ENCODE measurements at places on chromosomes 1 and 21.

GRCh38 chr1:37657620-37658412 is 23.1 kb upstream of the RSPO1 start:
- DNase-seq = no peak

GRCh38 chr1:54486907-54487306 is 61.1 kb upstream of the ACOT11 start:
- no peak for DNase-seq

DNA sequence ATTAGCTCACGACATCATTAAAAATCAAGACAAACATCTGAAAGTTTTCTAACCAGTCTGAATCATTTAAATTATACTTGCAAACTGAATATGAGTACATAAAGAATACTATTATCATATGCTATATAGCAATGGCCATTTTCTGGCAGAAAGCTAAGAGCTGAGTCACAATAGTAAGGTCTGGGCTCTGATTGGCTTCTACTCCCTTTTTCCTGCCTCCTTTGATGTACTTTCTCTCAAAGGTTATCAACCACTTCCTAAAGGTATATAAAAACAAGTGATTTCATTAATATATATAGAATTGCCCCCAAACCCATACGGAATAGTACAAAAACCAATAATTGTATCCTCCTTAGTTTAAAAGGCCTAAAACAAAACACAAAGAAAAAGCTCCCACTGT is 7.0 kb downstream of the KCNA3 start:
- no peak for DNase-seq

GRCh38 chr21:39670701-39671100 is 58.0 kb downstream of the B3GALT5 start:
- no peak for DNase-seq

GRCh38 chr1:243758647-243759046 is 91.4 kb downstream of the AKT3 start:
- DNase-seq = no peak

DNA sequence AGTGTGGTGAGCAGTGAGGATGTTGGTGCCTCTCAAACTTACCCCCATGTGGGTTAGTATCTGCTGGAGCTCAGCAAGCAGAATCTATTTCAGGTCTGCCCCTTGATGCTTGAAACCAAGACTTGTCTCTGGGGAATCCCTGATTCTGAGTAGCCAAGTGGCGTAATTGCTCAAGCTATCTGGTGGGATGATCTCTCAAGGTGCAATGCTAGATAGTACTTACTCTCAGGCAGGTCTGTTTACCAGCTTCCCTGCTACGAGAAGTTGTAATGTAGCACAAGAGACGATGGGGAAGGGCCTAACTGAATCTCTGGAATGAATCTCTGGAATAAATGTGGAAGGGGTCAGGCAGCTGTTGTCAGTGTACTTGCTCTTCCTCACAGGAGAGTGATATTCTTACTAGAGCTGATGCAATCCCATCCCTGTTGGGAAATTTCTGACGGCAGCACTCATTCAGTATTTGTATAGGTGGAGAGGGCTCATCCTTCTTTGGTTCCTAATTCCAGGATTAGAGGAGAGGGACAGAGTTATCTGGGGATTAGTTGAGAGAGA is 65.4 kb downstream of the MACF1 start:
- no peak for DNase-seq

DNA sequence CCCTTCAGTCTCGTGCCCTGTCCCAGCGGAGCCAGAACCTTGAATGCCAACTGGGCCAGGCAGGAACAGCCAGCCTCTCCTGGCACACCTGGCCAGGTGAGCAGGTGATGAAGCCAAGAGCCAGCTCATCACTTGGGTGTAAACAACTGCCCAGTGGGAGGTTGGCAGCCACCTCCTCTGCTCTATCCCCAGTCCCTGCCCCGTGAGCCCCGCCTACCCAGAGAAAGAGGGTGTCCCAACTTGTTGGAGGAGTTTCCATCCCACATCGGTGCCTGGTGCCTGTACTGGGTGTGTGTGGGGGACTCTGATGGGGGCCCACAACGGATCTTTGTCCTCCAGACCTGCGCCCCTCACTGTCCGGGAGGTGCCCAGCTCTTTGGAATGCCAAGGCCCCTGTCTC is 17.8 kb upstream of the FAM131C start:
- DNase-seq = no peak

DNA sequence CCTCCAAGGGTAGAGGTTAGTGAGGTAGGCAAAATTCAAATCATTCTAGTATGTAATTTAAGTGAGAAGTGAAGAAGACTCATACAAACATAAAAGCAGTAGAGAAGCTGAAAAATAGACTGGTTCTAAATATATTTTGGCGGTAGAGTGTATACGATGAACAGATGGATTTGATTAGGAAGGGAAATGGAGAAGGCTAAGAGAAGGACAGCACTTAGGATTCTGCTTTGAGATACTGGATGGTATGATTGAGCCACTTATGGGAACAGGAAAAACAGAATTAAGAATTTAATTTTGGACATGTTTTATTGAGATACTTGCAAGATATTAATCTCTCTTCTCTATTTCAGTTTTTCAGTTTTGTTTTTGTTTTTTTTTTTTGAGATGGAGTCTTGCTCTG is 60.1 kb downstream of the EPB41 start:
- no peak for DNase-seq

DNA sequence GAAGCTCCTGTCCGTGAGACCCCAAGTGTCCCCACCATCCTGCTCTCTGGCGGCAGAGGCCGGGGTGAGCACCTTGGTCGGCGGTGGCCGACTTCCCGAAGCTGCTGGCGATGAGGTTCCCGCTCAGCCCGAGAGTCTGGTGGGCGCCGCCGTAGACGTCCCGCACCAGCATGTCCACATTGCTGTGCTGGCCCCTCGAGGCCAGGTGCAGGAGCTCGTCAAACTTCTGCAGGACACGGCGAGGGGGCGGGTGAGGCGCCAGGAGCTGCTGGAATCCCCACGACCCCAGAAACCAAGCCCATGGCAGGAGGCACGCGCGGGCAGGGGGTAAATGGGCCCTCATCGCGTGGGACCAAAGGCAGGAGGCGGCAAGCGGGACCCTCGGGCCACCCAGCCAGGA is 6.7 kb downstream of the PANK4 start:
- no peak for DNase-seq

- DNase-seq = no peak
These were observed 42.3 kb downstream of the DUSP10 start for GRCh38 chr1:221699577-221699976.

GRCh38 chr1:153371231-153371630 is 4.2 kb downstream of the S100A12 start:
- DNase-seq = no peak

DNA sequence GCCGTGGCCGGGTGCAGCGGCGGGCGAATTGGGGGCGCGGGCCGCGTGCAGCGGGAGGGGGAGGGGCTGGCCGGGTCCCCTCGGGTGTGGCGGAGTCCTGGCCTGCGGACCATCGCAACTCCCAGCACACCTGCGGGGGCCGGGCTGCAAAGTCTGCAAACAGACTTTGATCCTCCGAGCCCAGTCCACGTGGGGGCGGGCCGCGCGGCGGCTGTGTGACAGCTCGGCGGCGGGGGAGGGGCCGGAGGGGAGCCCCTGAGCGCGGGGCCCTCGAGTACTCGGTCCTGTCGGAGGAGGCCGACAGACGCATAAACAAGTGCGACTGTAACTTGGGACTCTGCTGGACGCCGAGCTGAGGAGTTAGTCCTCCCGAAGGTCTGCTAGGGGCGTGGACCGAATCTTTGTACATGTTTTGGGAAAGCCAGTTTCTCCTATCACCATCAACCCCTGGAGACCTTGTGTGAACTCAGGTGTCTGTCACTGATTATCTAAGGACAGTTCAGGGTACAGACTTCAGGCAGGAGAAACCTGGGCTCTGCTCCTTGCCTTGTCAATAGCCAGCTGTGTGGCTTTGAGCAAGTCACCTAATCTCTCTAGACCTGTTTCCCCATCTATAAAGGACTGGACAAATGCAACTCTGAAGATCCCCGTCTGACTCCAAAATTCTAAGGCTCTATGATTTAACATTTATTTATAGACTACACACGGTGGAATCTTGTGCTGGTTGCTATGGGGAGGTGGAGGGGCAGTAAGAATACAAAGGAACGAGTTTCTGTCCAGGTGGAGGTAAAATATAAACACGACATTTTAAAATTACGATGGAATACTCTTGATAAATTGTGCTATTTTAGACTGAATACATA is 710 bp upstream of the SLC30A1 start:
- no peak for DNase-seq

DNA sequence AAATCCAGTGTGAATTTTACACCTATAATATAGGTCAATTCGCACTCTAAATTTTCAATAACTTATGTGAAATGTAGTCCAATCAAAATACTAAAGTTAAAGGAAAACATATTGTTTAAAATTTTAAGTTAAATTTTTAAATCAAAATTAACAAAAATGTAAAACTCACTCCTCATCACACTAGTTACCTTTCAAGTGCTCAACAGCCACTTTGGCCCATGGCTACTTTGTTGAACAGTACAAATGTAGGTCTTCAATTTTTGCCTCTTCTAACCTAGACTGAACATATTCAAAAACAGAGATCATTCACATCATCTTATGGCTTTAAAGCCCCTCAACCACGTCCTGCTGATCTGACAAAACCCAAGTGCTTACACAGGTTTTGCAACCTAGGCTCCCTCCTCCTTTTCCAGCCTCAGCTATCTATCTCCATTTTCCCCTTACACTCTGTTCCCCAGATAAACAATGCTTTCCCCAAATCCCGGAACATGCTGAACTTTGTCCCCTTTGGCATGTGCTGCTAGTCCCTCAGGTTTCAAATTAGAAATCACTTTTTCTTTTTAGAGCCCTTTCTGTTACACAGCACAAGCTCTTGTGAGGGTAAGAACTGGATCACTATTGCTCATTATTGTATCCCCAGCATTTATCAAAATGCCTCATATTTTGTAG is 110.6 kb downstream of the AKT3 start:
- no peak for DNase-seq

DNA sequence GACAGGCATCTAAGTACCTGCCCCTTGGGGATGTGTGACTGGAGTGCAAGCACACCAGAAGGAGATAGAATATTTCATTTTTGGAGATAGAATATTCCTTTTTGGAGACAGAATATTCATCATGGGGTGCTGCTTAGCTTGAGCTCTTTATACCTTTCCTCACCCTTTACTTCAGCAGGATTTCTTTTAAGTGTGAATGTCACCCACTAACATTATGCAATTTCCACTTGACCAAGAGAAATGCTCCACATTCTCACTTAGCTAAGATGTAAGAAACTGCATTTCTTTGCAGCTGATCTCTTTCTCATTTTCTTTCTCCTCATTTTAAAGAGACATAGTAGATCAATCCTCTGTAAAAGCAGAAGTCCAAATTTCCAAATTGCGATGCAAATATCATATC is 436.7 kb downstream of the NCAM2 start:
- DNase-seq = no peak

GRCh38 chr1:222247081-222247480 is 300.8 kb downstream of the HHIPL2 start:
- no peak for DNase-seq

DNA sequence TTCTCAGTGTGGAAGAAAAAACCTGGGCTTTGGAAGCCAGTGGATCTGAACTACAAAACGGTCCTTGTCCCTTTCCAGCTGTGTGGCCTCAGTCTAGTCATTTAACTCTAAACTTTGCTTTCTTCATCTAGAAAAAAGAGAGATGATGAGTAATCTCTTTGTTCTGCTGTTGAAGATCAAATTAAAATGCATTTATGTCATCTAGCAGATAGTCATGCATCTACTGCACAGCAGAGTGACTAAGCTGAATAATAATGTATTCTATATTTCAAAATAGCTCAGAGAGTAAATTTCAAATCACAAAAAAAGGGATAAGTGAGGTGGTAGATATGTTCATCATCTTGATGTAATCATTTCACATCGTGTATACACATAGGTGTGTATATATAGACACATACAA is 473.2 kb downstream of the DSCAM start:
- DNase-seq = no peak

GRCh38 chr1:157202331-157202730 is 64.1 kb upstream of the ETV3 start:
- no peak for DNase-seq

- DNase-seq = no peak
These were observed 91.3 kb downstream of the ATP5PO start for GRCh38 chr21:33824156-33824941.

DNA sequence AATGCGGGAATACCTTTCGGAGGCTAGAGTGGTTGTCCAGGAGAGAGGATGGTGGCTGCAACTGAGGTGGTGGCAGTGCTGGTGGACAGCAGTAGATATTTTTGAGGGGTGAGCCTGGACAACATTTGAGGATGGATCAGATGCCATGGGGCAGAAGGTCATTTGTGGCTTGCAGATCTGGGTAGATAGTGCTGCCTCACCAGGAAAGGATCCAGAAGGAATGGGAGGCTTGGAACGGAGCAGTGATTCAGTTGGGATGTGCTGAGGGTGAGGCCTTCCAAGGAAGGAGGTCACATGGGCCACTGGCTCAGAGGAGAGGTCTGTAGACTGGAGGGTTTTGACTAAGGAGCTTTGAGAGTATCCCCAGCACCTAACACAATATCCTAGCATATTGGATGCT is 110.8 kb upstream of the KAZN start:
- no peak for DNase-seq

DNA sequence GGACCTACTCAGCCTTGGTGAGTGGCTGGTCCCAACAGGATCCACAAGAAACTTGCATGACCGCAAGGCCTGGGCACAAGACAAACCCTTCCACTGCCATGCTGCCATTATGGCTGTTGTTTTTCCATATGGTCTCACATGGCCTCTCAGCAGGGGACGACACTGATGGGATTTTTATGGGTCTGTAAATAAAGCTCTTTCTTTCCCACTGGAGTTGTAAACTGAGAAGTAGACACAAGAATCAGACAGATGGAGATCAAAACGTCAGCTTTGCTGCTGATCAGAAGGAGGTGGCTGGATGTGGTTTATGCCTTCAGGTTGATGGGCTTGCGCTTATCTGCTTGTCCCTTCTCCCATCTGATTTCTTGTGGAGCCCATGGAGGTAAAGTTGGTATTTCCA is 138.1 kb upstream of the KCNJ6 start:
- DNase-seq = no peak

DNA sequence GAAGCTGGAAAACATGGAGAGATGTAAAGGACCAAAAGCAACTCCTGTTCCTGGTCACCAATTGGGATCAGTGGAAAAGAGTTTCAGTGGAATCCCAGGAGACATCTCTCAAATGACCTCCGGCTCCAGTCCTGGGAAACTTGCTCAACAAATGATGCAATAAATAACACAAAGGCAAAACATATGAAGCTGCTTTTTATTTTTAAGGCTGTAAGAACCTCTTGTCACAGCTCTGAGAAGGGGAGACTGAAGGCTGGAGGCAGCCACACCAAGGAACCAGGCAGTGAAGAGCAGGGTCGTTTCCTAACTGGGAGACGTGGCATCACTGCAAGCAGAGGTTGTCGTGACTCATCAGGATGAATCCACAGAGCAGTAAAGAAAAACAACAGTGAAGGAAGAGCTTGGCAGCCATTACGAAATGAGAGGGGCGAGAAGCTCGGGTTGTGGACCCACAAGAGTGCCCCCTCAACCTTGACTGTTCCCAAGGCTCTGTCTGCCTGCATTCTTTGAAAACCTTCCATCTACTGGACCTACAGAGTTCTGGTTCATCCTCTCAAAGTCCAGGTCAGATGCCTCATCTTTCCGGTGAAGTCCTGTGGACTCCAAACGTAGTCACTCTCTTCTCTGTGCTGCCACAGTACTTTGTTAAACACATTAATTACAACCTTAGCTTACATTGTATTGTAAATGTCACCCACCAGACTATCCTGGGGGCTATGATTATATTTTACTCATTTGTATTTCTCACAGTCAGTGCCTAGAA is 32.1 kb downstream of the JAK1 start:
- DNase-seq = no peak

- no peak for DNase-seq
These were observed 9.8 kb downstream of the PARP1 start for GRCh38 chr1:226397955-226398636.
